Effector CD4-positive, alpha-beta T cell (primary cell): ENCODE measurements at places on chromosomes 4 and X.

- DNase-seq = no peak
These were observed 164.8 kb upstream of the RPS6KA3 start for GRCh38 chrX:20431486-20431885.

DNA sequence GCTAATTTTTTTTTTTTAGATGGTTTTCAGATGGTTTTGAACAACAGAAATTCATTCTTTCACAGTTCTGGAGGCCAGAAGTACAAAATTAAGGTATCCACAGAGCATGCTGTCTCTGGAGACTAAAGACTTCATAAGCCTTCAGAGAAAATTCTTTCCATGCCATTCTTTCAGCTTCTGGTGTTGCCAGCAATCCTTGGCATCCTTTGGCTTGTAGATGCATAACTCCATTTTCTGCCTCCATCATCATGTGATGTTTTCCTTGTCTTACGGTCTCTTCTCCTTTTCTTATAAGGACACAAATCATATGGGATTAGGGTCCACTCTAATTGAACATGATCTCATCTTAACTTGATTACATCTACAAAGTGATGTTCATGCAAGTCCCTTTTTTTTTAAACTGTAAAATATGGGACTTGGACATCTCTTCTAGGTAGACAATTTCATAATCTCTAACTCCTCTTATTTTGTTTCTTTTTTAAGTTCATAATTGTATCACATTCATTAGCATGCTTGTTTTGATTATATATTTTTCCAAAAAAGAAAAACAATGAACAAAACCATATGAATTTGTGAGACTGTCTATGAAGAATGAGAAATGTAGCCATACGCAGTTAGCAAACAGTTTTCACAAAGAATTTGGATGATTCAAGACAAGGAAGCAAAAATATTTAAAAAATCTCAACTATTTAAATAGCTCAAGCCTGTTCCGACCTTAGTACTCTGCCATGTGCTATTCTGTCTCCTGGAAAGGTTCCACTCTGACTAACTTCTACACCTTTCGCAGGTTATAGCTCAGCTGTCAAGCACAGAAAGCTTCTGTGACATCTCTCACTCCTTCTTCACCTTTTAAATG, 53.1 kb upstream of the GIMD1 start:
- no peak for DNase-seq

DNA sequence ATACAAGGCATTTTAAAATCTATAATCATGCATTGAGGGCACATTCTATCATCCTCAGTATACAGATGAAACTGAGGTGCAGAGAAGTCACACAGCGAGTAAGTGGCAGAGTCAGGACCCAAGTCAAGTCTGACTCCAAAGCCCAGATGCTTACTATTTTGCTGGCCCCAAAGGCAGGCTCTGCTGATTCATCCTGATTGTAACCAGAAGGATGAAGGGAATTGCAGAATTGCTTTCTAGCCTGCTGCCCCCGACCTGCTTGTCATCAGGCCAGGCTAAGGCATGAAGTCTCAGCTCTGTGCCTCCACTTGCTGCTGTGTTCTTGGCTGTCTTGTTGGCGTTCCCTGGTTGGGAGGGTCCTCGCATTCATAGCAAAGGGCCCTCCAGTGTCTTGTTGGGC, 62.7 kb downstream of the SLC9A6 start:
- no peak for DNase-seq

GRCh38 chrX:97397371-97397770, 513.7 kb downstream of the RPA4 start:
- no peak for DNase-seq

GRCh38 chr4:6195602-6196319, 4.6 kb downstream of the JAKMIP1 start:
- DNase-seq = no peak

DNA sequence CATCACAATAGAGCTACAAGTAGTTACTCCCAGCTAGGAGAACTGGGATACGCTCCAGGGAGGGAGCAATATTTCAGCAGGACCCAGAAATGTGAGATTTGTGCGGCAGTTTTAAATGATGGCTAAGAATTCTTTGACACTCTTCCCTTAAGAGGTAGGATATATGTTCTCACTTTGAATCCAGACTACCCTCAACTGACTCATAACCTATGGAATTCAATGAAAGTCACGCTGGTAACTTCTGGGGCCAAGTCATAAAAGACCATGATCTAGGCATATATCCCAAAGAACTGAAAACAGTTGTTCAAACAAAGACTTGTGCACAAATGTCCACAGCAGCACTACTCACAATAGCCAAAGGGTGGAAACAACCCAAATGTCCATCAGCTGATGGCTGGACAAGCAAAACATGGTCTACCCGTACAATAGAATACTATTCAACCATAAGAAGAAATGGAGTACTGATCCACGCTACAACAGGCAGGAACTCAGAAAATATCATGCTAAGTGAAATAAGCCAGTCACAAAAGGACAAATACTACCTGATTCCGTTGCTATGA, 10.5 kb downstream of the CD99L2 start:
- DNase-seq = no peak

DNA sequence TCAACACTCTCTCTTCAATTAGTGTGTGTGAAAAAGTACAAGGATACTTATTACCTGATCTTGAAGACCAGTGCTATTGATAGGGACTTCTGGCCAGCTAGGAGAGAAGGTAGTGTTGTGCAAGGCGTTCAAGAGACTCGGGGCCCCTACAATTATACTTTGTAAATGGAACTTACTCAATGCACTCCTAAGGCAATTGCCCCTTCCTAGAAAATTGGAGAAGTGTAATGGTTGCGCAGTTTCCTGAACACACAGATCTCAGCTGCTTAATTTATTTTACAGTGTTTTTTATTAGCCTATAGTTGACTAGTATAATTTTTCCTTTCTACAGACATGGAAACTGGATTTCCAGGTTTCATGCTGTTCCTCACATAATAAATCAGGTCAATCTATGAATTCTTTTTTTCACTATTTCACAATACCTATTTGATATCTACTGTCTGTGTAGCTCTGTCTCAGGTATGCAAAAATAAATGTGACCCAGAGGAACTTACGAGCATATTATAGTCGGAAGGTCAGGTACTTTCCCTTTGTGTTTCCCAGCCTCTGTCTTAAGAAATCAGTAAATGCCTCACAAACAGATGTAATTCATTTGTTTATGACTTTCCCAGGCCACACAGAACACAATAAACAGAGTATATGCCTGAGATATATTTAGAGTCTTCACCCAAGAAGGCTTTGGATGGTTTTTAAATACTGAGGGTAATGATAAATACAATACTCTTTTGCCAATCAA, 89.1 kb upstream of the TET2 start:
- no peak for DNase-seq

DNA sequence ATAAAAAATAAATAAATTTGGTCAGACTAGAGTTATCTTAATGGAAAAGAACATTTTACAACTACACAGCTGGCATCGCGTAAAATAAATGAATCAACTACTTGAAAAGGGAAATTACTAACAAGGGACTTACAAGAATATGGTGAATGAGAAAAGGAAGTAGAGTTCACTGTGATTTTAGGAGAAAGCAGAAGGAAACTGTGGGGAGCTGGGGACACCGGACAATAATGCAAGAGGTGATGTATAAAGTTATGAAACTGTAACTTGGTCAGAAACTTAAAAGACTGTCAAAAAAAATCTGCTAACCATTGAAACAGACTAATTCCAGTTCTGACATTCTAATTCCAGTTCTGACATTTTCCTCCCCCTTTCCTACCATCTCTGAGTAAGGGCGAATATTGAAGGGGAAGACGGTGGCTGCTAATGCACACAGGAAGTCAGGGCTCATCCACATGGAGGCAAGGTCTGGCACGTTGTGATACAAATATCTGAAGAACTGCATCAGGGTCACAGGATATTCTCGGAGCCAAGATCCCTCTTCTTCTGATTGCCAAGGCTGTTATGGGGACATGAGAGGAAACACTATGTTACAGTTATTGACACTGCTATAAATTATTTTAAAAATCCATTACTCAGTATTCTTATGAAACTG, 170.5 kb downstream of the CDS1 start:
- no peak for DNase-seq

DNA sequence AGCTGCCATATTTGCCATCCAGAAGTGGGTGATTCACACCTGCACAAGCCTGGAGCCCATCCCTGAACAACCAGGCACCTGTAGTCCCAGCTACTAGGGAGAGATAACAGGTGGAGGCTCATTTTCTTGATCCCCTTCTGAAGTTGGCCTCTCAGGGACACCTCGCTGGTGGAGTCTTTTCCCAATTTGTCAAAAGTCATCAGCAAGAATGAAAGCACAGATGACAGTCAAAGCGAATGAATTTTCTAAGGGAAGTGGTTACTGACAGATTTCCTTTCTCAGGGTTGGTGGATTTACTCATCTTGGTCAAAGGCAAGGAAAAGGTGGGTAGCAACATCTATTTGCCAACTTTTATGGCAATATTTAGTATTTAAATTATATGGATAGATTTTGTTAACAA, 36.5 kb downstream of the FGFBP1 start:
- no peak for DNase-seq

GRCh38 chr4:109877400-109877799, 29.5 kb downstream of the LRIT3 start:
- no peak for DNase-seq

- no peak for DNase-seq
These were observed 96.0 kb upstream of the WDFY3 start for GRCh38 chr4:85062466-85062865.

- DNase-seq = no peak
These were observed 21.5 kb upstream of the ENPEP start for GRCh38 chr4:110454441-110454840.

DNA sequence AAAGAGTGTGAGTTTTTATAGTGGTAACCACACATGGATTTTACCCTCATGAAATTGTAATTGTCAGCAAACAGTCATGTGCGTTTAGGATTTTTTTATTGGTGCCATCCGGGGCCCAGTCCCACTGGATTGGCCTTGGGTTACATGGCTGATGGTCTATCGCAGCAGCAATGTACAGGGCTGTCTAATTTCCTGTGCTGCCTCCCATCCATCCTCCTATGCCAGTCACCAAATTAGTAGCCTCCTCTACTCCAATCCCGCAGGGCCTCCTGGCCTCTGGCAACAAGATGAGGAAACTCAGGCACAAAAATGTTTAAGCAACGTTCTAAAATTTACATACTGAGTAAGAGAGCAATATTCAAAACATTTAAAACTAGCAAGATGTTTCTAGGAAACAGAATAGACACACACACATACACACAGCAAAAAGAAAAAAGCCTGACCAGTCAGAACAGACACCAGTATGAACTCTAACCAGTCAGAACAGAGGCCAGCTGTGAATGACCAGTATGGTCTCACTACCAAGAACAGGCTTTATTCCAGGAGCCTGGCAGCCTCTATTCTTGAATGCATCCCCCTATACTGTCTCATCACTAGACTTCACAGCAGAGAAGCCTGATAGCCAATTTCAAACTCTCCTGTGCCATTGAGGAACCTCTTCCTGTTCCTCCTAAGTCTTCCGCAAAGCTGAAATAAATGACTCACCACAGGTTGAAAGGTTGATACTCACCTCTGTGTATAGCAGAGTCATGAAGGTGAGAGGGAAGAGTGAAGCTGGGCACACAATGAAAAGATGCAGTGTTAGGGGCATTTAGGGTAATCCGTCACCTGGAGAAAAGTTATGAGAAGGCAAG, 42.6 kb downstream of the CHRNA9 start:
- DNase-seq = no peak

DNA sequence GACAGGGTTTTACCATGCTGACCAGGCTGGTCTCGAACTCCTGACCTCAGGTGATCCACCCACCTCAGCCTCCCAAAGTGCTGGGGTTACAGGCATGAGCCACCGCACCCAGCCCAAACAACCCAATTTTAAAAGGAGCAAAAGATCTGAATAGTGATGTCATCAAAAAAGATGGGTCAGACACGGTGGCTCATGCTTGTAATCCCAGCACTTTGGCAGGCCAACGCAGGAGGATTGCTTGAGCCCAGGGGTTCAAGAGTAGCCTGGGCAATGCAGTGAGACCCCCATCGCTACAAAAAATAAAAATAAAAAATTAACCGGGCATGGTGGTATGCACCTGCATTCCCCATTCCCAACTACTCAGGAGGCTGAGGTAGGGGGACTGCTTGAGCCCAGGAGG, 6.1 kb downstream of the ELF2 start:
- DNase-seq = no peak

- no peak for DNase-seq
These were observed 984.4 kb upstream of the PABPC4L start for GRCh38 chr4:135186002-135186401.

DNA sequence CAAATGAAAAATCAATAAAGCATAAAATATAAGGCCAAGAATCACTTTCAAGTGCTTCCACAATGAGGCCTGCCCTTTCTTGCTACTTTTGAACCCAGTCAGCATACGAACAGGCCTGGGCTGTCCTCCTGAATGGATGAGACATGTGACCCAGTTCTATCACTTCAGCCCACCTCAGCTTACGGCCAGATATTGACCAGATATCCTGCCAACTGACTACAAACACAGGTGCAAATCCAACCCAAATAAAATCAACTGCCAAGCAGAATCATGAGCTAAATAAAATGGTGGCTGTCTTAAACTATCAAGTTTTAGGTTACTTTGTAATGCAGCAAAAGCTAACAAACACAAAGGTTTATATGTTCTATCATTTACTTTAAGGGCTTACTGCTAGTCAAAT, 53.7 kb downstream of the PDS5A start:
- no peak for DNase-seq

GRCh38 chr4:74608151-74608949, 163.4 kb downstream of the AREG start:
- no peak for DNase-seq

GRCh38 chr4:15718959-15719358, 16.1 kb downstream of the BST1 start:
- no peak for DNase-seq

DNA sequence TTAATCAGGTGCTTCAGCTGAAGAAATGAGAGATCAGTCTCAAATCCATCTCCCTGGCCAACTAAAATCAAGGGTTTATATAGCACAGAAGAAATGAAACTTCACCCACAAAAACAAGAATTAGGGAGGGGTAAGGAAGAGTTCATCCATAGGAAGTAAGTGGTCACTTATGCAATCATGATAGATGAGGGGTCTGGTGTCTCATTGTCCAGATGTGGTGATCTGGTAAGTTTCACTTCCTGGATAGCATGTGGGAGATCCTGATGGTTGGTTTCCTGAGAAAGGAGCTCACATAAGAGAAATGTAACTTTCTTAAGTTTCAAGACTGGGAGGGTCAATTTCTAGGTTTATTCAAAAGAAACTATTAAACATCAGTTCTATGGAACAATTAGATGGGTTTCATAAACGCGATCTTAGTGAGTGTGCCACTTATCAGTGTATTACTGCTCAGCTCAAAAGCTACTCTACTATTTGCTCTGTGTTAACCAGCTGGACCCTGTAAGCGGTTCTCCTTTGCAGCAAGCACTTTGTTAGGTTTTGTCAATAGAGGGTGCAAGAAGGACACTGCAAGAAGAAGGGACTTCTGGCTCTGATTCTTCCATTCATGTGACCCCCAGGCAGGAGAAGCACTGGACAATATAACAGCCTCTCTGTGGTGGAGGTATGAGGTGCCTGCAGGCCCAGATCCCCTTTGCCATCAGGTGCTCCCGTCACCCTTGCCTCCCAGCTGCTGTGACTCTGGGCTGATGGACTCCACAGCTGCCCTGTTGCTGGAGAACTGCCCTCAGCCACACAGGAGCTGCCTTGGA, 35.4 kb upstream of the HPSE start:
- no peak for DNase-seq

- DNase-seq = no peak
These were observed 298.1 kb downstream of the PDGFC start for GRCh38 chr4:156673483-156673882.

GRCh38 chrX:140050906-140051305, 85.6 kb upstream of the CXorf66 start:
- DNase-seq = no peak

GRCh38 chr4:84895283-84895682, 71.2 kb downstream of the WDFY3 start:
- DNase-seq = no peak
